ENCODE measurements at places on chromosomes 2 and 18. TPM values are rescaled to one million over a fixed set of nuclear protein-coding genes. Genes with fewer than 3 reads are reported as not detected.

The UGT1A3 gene
- not detected for total RNA-seq

The GALNT3 gene
- total RNA-seq, result 3.1 TPM

The LCT gene
- total RNA-seq, result not detected

The PLGLB2 gene
- total RNA-seq, result not detected

Measured in fibroblast of the aortic adventitia (primary cell).